ENCODE measurements at places on chromosomes 5 and 9.

- no peak for DNase-seq
These were observed 88.6 kb downstream of the SMIM23 start for GRCh38 chr5:171874234-171874633.

DNA sequence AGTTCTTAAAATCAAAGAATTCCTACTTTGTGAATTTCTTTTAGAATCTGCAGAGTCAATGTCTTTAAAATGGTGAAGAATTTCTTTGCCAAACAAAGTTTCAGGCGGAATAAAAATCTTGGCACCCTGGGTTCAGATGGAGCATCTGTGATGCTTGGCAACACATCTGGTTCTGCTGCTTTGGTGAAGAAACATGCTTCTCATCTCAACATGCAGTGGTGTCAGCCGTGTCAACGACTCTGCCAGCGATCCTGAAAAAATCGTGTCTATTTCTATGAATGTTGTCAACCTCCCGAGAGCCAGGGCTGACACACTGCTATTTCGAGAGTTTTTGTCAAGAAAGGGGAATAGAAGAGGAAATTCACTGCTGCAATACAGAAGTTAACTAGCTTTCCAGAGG is 151.5 kb downstream of the SLF1 start:
- no peak for DNase-seq

GRCh38 chr5:103434057-103434456 is 128.5 kb downstream of the NUDT12 start:
- DNase-seq, result no peak

- DNase-seq, result no peak
These were observed 13.7 kb downstream of the OR1J1 start for GRCh38 chr9:122463828-122464632.

GRCh38 chr9:120107138-120107537 is 472.8 kb downstream of the CDK5RAP2 start:
- DNase-seq, result no peak

GRCh38 chr5:55599148-55600050 is 64.6 kb upstream of the PLPP1 start:
- no peak for DNase-seq
